ENCODE measurements at places on chromosomes 5 and 9.

- no peak for DNase-seq
Observed at GRCh38 chr9:104738452-104738851, 9.0 kb upstream of the NIPSNAP3A start.

- no peak for DNase-seq
Observed at GRCh38 chr5:129821477-129822131, 73.7 kb downstream of the MINAR2 start.

- DNase-seq, result no peak
Observed at GRCh38 chr9:129761901-129762369, 9.1 kb upstream of the PTGES start.

- DNase-seq, result no peak
Observed at GRCh38 chr5:63245271-63245670, 666.7 kb downstream of the LRRC70 start.

DNA sequence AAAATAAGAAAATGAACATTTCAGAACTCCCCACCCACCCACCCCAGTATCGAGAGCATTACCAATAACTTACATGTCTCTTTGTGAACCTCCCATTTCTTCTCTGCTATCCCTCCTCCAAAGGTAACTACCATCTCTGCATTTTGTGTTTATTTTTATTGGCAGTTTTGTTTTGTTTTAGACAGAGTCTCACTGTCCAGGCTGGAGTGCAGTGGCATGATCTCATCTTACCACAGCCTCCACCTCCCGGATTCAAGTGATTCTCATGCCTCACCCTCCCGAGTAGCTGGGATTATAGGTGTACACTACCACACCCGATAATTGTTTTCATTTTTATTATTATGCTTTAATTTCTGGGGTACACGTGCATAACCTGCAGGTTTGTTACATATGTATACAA is 21.7 kb upstream of the GLIS3 start:
- no peak for DNase-seq

DNA sequence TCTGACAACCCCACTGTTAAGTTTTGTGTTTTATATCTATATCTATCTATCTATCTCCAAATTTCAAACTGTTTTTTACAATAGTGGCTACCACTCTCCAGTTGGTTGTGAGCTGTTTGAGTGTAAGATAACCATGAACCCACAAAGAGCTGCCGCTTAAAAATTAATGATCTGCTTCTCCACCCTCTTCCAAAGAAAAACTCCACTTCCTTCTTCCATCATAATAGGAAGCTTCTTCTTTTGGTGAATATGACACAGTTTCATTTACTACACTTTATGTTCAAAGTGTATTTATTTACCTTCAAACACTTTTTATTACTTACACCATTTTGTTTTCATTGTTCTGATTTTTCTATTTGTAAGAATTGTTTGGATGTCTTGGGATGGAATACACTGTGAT is 37.9 kb downstream of the SPZ1 start:
- DNase-seq, result no peak

GRCh38 chr5:119382169-119382568 is 26.4 kb downstream of the TNFAIP8 start:
- DNase-seq, result no peak

GRCh38 chr9:78294290-78295176 is 2.4 kb upstream of the PSAT1 start:
- no peak for DNase-seq

GRCh38 chr5:90871391-90871991 is 312.9 kb downstream of the ADGRV1 start:
- no peak for DNase-seq

DNA sequence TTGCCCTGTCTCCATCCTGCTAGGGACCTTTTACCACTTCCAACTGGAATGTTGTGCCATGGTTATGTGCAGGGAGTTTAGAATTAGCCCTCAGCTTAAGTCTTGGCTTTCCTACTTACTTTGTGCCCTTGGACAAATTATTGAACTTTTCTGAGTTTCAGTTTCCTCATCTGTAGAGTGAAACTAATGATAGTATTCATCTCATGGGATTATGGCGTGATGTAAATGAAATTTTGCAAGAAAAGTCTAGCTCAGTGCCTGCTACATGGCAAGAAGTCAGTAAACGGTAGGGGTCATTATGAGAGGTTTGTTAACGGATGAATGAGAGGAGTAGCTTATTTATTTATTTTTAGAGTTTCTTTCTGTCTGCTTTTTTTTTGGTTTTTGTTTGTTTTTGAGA is 1.8 kb downstream of the MVB12B start:
- no peak for DNase-seq

DNA sequence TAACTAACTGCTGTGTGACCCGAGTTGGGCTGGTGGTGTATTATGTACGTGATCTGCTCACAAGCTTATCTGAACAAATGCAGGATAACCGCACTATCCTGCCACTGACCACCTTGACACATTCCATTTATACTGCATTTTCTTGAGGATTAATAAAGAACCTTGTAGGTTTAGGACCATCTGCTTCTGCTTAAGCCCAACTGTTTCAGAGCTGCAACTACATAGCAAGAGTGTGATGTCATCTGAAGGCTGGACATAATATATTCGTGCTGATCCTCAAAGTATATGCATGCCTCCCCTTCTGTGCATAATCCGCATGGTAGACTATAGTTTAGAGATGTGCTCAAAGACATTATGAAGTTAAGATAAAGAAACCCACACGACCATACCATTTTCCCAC is 435.9 kb downstream of the BNC2 start:
- DNase-seq, result no peak

DNA sequence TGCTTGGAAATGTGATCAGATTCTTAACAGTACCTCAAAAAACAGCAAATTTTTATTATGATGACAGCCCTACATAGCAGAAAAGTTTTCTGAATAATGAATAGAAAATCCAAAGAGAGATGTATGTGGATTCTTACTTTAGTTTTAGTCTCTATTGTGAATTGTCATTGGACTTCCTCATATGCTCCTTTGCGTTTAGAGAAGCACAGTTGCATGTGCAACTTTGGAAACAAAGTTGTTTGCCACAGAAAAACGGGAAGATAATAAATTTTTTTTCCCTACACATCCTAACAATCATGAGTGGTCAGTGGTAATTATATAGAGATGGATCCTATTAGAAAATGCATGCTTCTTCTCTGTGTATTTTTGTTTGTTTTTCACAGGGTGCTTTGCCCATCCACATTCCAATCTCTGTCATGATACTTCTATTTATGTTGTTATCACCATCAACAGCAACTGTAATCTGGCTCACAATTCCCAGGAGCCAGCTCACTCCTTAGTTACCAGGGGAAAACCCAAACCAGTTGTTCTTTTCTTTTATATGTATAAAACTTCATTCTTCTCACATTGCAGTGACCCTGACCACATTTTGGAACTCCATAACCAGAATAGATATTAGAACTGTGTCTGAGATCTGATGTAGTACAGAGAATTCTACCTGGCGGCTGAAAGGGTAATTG is 118.7 kb downstream of the NDUFS4 start:
- no peak for DNase-seq

DNA sequence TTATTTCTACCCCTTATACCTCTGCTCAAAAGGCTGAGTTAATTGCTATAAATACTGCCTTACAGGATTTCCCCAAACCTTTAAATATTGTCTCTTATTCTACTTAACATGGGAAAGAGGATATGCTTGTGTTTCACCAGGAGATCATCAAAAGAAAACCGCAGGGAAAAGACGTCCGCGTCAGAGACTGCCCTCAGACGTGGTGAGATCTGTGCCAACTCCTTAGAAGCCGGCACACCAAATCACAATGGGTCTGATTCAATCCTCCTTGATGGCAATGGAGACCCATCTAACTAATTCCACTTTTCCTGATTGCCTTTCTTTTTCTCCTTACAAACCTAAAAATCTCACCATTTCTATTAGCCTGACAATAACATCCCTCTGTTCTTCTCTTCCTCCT is 55.0 kb downstream of the SH3PXD2B start:
- no peak for DNase-seq

DNA sequence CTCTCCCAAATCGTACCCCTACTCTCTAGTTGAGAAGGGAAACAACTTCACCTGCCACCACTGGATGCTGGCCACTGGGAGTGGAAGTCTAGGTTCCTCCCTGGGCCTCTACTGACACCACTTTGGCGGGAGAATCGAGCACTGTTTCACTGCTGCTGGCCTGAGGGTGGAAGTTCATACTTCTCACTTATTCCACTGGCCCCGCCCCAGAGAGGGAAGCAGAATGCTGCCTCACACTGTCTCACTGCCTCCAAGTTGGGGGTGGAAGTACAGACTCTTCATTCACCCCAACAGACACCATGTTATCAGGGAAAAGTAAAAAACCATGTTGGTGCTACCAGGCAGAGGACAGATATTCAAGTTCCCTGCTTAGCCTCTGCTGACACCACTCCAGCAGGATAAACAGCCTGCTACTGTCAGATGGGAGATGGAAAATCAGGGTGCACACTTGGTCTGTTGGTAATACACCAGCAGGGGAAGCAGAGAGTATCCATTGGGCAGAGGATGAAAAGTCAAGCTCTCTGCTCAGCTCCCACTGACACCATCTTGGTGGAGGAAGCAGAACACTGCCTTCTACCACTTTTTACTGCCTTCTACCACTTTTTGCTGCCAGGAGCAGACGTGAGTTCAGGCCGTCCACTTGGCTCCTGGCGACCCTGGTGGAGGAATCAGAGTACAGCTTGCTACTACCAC is 159.4 kb downstream of the SIL1 start:
- no peak for DNase-seq

- DNase-seq, result no peak
Observed at GRCh38 chr9:87109231-87109631, 161.9 kb upstream of the GAS1 start.

GRCh38 chr9:94140791-94141790 is 56.8 kb downstream of the PTPDC1 start:
- DNase-seq, result no peak

DNA sequence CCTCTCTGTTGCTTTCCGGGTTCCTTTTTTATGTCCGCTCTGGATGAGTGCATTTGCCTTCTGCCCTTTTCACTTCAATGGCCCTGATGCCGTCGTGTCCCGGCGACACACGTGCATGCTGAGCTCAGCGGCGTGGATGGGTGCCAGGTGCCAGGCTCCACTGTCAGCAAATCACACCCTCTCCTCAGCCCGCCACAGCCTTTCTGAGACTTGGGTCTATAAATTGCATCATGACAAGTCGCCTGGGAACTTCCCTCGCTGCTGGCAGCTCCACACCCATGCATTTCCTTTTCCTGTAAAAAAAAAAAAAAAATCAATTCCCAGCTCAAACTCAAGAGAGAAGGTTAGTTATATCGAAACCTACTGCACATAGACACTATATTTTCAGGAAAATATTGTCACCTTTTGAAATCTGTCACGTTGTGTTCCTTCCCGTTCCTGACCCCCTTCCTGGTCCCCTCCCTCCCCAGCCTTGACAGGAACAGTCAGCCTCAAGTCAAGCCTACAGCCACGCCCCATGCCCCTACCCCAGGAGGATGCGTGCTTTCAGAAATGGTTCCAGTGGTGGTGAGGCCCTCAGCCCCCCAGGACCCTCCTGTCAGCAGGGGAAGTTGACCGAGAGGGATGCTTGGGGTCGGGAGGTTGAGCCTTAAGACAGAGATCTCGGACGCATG is 110.3 kb upstream of the PTCH1 start:
- no peak for DNase-seq

- no peak for DNase-seq
Observed at GRCh38 chr9:137218754-137219271, 3.2 kb downstream of the RNF208 start.

GRCh38 chr5:110625376-110625999 is 101.0 kb downstream of the TMEM232 start:
- DNase-seq, result peak; percentile 36

- DNase-seq, result no peak
Observed at GRCh38 chr9:114164191-114164794, 9.0 kb downstream of the COL27A1 start.

GRCh38 chr9:115328677-115329076 is 210.7 kb upstream of the TNC start:
- no peak for DNase-seq

DNA sequence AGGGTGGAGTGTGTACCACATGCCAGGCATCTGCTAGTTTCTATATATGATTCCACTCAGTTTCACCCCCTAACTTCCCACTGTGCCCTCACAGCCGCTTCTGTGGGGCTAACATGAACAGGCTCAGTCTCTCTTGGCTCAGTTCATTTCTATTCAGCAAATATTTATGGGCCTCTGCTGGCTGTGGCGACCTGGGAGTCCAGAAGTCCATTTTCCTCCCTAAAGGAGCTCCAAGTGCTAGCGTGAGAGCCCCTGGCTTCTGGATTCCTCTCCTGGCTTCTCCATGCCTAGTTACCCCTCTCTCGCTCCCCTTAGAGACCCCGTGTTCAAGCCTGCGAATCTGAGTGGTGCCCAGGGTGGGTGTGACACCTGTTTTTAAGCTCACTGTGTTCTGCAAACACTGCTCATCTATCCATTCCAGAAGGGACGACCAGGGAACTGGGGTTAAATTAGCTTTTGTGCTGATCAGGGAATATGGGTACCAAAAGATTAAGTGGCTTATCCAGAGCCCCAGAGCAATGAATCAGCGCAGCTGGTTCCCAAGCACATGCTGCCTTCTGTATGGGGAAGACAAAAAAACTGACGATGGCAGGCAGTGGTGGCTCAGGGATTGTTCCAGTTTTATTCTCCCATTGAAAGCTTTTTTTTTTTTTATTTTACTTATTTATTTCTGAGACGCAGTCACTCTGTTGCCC is 57.6 kb downstream of the HMCN2 start:
- DNase-seq, result no peak

DNA sequence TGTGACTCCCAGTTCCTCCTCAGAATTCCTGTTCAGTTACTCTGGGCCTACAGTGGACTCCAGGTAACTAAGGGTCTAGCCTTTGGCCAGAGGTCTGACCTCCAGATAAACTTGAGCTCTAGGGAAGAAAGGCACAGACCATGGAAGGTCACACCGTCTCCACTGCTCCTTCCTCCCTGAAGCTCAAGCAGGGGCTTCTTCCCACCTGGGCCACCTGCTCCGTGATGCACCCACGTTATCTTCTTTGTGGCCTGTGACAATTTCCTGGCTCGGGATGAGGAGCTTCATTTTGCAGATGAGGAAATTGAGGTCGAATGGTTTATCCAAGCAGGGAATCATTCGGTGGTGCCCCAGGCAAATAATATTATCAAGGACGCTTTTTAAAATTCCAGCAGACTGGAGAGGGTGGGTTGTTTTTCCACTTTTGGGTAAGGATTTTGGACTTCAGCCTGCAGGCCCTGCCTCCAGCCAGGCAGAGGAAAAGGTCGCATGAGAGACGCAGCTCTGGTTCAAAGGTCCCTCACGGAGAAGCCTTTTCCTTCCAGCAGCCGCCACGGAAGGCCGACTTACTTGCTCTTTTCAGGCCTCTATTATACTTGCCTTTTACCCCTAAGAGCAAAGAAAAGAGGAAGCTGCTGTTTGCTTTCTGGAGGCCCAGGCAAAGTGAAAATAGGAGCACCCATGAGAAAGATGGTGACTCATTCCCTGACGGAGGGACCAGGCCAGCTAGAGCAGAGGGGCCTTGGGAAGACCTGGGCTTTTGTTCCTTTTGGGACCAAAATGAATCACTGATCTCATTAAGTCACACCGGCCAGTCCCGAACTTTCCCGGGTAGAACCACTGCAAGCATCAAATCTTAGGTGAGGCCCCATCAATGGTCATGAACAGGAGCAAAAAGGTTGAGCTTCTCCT is 22.8 kb upstream of the DUSP1 start:
- no peak for DNase-seq

GRCh38 chr5:78841767-78842166 is 143.3 kb downstream of the ARSB start:
- DNase-seq, result no peak

GRCh38 chr9:124658165-124659017 is 112.7 kb downstream of the NR6A1 start:
- DNase-seq, result peak; percentile 87

GRCh38 chr9:133378408-133378962 is 2.3 kb downstream of the STKLD1 start:
- no peak for DNase-seq
